ENCODE measurements at places on chromosomes 4 and X.

- no peak for DNase-seq
Measured at GRCh38 chr4:174907508-174907907, 10.7 kb upstream of the ADAM29 start.

- DNase-seq = no peak
Measured at GRCh38 chr4:56745042-56745441, 63.9 kb upstream of the HOPX start.

DNA sequence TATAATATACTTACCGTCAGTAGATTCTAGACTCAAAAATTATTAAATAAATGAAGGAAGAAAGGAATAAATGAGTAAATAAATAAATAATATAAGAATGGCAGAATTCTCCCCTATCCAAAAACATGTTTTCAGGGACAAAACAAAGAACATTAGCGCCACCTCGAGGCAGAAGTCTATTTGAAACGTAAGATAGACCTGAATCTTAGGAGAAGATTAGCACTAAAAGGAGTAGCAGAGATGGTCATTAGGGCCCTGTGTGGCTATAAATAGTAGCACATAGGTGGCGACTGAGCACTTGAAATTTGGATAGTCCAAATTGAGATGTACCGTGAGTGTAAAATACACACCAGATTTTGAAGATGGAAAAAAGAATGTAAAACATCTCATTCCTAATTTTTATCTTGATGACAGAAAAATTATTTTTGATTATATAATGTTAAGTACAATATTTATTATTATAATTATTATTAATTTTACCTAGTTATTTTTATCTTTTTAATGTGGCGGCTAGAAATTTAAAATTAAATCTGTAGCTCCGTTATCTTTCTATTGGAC is 24.3 kb upstream of the SRD5A3 start:
- peak; percentile 81 for DNase-seq

DNA sequence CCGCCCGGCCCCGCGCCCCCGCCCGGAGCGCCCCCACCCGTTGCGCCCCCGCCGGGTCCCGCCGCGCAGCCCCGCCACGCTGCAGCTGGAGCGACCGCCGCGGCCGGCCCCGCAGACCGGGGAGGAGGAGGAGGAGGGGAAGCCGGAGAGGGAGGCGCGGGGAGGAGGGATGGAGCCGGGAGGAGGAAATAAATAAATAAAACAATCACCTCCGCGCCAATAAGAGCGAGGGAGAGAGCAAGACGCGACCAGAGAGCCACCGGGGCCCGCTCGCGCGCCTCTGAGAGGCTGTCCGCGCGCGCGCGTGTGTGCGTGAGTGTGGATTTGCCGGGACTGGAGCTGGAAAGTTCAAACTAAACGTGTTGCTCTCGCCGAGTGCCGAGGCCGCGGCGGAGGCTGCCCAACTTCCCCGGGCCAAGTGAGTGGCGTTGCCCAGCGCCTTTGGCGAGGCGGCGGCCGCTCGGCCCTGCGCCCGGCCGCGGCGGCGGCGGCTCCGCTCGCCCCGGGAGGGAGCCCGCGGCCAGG is 2184.4 kb upstream of the TENM3 start:
- DNase-seq = peak; percentile 5

DNA sequence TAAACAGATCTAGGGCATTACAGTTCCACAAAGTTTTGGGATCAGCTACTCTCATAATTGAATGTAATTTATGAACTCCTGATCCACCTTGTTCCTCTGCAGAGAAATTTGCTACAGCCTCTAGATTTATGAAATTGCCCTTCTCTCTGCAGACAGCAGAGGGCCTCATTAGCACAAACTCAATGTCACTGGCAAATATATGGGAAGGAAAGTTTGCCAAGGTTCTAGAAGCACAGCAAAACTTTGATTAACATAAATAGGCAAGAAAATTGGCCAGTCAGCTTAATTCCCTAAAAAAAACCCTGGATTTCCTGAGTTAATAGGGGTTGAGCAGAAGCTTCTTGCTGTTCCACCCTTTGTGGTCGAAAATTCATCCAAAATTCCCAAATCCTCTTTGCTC is 31.5 kb downstream of the PRPS1 start:
- DNase-seq = peak; percentile 70

GRCh38 chr4:61549336-61549735 is 349.2 kb downstream of the ADGRL3 start:
- DNase-seq = no peak

GRCh38 chrX:79592259-79592658 is 225.1 kb upstream of the ITM2A start:
- DNase-seq = no peak

GRCh38 chr4:172842779-172843178 is 325.8 kb upstream of the GALNT7 start:
- no peak for DNase-seq

GRCh38 chrX:25754399-25754798 is 383.7 kb upstream of the MAGEB18 start:
- DNase-seq = no peak

- no peak for DNase-seq
Measured at GRCh38 chr4:100075056-100075455, 115.2 kb downstream of the DDIT4L start.

Data from lung microvascular endothelial cell (primary cell).